Fibroblast of mammary gland (primary cell): ENCODE measurements at places on chromosomes 4 and X.
A peak's percentile ranks its signal among the peaks of the same experiment; 100 is the strongest.

DNA sequence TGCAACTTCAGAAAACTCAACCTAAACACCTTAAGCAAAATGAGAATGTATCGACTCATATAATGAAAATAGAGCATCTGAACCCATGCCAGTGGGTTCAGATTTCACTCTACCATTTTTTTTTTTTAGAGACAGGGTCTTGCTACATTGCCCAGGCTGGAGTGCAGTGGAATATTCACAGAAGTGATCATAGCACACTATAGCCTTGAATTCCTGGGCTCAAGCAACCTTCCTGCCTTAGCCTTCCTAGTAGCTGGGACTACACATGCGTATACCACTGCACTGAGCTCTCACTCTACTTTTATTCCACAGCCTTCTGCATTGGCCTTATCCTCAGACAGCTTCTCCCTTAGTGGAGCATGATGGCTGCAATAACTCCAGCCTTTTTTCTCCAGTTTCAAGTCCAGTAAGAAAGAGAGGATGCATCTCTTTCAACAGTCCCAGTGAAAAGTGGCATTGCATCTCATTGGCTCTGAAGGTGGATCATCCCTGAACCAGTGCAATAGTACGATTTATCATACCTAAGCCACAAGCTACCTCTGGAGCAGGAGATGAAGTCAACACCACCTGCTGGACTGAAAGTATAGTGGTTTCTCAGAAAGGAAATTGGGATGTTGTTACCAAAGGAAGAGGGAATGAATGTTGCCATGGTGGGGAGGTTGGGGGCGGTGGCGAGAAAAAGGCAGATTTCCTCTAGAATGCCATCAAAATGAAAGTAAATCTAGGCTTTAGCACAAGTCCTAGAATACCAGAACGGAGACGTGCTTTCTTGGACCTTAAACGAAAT, 2.0 kb upstream of the SOD3 start:
- DNase-seq, result peak; percentile 27

DNA sequence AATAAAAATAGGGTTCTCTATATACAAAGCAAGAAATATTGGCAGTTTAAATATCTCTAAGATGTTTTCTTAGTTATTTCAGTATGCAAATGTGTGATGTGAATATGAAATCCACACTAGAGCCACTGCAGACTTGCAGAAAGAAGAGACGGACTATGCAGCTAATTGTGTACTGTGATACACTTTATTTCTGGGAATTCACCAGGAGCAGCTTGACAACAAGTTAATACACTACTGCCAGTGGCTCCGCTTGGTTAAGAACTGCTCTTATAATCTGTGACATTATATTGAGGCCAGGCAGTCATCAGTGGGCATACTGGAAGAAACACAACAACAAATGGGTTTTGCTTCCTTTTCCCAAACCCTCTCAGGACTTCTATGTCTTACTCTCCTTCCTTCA, 172.0 kb downstream of the FBXW7 start:
- DNase-seq, result no peak

GRCh38 chrX:129793604-129794191, 13.9 kb downstream of the SASH3 start:
- no peak for DNase-seq

- no peak for DNase-seq
These were observed 43.9 kb upstream of the BBS12 start for GRCh38 chr4:122688529-122689140.

GRCh38 chr4:180768610-180769009, 1474.6 kb upstream of the TENM3 start:
- DNase-seq, result no peak

- DNase-seq, result no peak
These were observed 230.9 kb downstream of the C4orf33 start for GRCh38 chr4:129326571-129327460.

DNA sequence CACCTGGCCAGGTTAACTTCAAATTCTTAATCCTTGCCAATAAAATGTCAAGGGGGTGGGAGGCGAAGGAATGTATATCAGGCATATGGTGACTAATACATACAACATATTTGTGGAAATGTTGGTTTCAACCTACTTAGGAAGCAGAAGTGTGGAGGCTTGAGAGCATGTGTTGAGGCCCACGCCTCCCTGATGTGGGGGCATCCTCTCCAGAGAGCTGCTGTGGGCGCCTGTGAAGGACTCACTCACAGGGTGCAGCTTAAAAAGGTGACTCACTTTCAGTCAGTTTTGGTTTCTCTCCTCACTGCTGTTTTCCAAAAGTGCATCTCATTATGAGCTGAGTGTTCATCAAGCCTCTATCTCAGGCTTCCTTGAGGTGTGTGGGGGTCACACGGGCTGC, 27.5 kb downstream of the LNX1 start:
- peak; percentile 88 for DNase-seq

DNA sequence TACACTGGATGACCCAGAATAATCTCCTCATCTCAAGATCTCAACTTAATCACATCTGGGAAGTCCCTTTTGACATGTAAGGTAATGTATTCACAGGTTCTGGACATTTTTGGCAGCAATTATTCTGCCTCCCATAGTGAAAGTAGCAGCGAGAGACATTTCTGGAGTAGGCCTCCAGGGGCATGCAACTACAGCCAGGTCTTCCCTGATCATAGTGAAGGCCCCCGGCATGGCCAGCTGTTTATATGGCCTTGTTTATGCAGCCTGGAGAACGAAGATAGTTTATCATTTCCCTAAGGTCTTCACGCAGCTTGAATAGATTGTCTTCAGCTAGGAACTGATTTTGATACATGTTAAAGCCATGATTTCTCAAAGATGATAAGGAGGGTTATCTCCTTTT, 139.9 kb downstream of the RNF150 start:
- DNase-seq, result no peak

- no peak for DNase-seq
These were observed 1238.3 kb downstream of the TECRL start for GRCh38 chr4:63170923-63171322.

DNA sequence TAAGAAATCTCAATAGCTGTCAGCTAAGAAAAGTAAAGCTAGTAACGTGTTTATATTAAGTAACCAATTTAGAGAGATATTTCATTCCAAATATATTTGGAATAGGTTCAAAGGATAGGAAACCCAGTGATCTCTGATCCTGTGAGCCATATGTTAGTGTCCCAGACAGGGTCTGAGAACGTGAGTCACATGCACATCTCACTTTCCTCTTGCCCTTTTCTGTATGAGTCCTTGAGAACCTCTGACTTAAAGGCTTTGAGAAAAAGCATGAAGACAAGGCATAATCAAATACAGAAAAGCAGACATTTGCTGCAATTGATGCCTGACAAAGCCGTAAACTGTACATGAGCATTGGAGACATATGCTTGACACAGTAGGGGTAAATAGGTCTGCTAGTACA, 655.1 kb upstream of the ADGRL3 start:
- no peak for DNase-seq

DNA sequence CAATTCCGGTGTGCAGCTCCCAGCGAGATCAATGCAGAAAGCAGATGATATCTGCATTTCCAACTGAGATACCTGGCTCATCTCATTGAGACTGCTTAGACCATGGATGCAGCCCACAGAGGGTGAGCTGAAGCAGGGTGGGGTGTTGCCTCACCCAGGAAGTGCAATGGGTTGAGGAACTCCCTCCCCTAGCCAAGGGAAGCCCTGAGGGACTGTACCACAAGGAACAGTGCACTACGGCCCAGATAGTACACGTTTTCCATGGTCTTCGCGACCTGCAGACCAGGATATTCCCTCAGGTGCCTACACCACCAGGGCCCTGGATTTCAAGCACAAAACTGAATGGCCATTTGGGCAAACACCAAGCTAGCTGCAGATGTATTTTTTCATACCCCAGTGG, 150.0 kb downstream of the TET2 start:
- no peak for DNase-seq

- no peak for DNase-seq
These were observed 452.1 kb upstream of the BOD1L1 start for GRCh38 chr4:14079601-14080000.

DNA sequence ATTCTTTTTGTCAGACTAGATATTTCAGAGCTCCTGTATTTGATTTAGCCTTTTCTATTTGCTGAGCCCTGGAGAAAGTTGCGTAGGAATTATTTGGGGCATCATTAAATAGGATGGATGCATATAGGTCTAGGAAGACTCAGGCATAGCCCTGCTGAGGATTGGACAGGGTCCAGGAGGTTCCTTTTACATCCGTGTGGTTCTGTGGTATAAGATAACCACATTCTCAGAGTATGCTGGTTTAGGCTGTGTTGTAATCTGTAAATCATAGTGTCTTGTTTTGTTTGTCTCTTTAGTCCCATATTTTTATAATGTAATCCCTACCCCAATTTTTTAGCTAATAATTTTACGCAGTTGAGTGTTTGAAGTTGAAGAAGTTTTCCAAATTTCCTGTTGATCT, 513.7 kb downstream of the RPA4 start:
- peak; percentile 58 for DNase-seq

- DNase-seq, result no peak
These were observed 835.6 kb upstream of the SLIT2 start for GRCh38 chr4:19416146-19416545.

DNA sequence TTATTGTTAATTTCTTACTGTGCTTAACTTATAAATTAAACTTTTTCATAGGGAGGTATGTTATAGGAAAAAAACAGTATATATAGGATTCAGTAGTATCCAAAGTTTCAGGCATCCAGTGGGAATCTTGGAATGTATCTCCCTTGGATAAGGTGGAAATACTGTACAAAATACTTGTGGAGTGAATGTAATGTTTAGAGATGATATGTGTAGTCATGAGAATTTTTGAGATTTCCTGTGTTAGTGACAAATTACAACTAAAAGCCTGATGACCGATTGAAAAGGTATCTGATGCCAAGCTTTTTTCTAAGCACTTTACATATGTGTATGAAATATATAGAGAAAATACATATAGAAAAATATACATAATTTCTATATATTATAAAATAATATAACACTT, 69.2 kb downstream of the STK32B start:
- DNase-seq, result no peak

GRCh38 chr4:15691346-15692135, 9.9 kb downstream of the FAM200B start:
- DNase-seq, result peak; percentile 88

- peak; percentile 63 for DNase-seq
These were observed 71.0 kb downstream of the PJA1 start for GRCh38 chrX:69093960-69094871.

GRCh38 chrX:3262901-3263300, 83.6 kb downstream of the MXRA5 start:
- DNase-seq, result peak; percentile 91

DNA sequence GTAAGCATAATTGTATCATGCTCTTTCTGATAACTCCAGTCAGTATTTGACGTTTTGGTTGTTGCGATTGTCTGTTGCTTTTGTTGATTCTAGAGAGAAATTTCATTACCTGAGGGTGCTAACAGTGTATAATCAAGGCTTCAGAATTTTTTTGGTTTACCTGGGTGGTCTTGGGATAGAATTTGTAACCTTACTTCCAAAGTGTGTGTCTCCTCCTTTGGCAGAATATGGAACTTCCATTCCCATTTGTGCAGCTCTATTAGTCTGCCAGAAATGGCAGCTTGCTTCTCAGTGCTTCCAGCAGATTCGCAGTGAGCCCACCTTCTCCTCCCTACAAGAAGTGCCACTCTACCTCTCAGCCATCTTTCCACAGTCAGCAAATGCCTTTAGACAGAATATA, 5.3 kb downstream of the COPS4 start:
- DNase-seq, result no peak

- peak; percentile 69 for DNase-seq
These were observed 11.1 kb upstream of the FAM3A start for GRCh38 chrX:154526901-154527675.

GRCh38 chr4:47733302-47734175, 104.3 kb downstream of the CORIN start:
- no peak for DNase-seq

DNA sequence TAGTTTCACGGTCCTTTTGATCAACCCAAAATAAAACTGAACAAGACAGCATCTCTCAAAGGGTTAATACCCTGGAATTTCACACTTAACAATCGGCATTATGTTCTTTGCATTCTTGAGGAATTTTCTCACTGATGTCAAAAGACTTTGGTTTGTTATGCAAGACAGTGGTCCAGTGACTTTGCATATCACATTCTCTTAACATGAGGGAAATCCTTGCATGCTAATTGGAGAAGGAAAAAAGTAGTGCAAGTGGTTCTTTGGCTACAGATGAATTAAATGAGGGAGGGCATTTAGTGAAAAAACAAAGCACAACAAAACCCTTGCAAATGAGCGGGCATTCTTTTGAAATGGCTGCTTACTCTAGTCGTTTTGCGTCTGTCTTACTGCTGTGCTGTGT, 105.1 kb upstream of the LIMCH1 start:
- DNase-seq, result peak; percentile 28

DNA sequence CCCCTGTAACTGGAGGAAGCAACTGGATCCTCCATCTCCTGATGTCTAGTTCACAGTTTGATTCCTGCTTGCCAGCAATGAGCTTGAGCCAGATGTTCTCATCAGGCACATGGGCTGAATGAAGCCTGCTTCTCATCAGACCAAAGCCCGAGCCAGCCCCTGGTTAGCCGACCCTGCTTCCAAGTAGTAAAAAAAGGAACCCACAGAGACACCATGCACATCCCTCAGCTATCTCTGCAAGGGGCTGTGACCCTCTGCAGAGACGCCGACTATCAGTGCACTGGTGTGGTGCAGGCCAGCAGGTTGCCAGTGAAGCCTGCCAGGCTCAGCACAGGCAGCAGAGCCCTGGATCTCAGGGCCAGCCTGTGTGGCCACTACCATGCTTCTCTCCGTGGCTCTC, 2.8 kb downstream of the DCTD start:
- DNase-seq, result no peak

GRCh38 chr4:100113732-100114131, 76.5 kb downstream of the DDIT4L start:
- no peak for DNase-seq

- DNase-seq, result no peak
These were observed 6.0 kb downstream of the PDLIM5 start for GRCh38 chr4:94457692-94458106.

DNA sequence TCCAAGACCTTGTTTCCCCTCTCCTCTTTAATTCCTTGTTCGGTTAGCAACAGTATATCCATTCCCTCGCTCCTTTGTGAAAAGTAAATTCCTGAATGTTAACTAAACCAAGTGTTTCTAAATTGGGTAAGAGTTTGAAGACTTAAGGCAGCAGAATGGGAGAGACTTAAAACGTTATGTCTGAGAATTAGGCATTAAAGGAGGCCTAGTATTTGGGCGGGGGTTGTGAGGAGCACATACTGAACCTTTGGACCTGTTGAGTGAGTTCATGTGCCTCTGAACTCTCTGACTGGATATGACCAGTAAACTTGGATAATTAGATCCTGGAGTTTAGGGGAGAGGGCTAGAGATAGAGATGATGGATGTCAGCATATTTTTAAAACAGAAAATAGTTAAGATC, 1.2 kb downstream of the MSMO1 start:
- peak; percentile 30 for DNase-seq

- DNase-seq, result peak; percentile 13
These were observed 10.9 kb downstream of the MCTS1 start for GRCh38 chrX:120614816-120615215.
